ENCODE measurements at places on chromosomes 3 and 15.

- DNase-seq = no peak
Observed at GRCh38 chr3:54999811-55000210, 72.0 kb upstream of the LRTM1 start.

DNA sequence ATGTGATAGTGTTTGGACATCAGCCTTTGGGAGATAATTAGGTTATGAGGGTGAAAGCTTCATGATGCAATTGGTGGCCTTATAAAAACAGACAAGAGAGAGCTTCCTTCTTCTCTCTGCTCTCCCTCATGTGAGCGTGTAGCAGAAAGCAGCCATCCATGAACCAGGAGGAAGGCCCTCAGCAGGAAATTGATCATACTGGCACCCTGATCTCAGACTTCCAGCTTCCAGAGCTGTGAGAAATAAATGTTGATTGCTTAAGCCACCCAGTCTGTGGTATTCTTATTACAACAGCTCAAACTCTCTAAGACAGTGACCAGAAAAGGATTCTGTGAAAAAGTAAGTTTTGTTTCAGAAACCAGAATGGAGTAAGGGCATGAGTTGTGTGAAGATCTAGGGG is 13.3 kb downstream of the STAC start:
- no peak for DNase-seq

GRCh38 chr3:125110016-125110875 is 54.4 kb upstream of the HEG1 start:
- no peak for DNase-seq

DNA sequence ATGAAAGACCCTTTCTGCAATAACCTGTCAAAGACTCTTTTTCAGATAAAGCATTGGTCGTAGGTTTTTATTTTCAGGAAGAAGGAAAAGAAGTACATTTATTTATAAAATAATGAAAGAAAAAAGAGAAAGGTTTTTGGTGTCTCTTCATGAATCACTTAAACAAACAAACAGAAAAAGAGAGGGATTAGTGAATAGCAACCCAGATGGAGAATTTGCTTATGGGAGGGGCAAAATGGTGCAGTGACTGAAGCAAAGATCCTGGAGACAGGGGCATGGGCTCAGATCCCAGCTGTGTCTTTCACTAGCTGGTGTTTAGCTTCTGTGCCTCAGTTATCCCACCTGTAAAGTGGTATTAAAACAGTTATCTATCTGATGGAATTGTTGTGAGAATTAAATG is 78.6 kb upstream of the PFN2 start:
- no peak for DNase-seq

DNA sequence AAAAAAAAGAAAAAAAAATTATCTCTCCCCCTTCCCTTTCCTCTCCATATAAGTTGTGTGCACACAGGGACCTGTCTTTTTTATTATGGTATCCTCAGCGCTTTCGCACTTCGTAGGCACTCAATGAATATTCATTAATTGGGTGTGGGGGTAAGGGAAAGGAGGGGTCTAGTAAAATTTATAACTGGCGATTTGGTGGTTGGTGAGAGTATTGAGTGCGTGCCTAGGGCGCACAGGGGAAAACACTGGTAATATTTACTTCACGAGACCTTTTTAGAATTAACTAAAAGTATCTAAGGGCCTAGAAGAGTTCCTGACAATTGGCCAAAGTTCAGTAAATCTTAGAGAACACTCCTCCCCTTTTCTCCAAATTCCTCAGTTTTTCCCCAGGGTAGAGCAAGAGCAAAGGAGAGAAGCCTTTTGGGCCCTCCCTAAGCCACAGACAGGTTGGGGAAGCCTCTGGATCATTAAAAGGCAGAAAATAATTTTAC is 25.7 kb downstream of the TYRO3 start:
- DNase-seq = no peak

GRCh38 chr3:150324788-150325187 is 83.3 kb upstream of the TSC22D2 start:
- no peak for DNase-seq

GRCh38 chr15:74541494-74542165 is 610 bp downstream of the ARID3B start:
- DNase-seq = peak; percentile 42

DNA sequence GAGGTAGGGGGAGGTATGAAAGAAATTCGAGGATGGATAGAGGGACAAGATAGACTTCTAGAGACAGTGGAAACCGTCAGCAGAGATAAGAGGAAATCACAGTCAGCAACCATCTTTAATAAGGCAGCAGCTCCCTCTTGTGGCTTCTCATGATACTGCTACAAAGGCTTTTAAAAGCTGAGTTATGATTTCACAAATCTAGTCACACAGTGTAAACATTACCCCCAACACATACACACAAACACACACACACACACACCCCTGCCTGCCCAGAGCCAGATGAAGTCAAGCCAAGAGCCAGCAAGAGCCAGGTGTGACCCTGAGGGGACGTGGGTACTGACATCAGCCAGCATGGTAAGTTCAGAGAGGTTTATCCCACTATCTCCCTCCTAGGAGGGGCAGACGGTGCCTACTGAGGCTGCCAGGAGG is 18.9 kb upstream of the TGM5 start:
- peak; percentile 22 for DNase-seq

- DNase-seq = no peak
Observed at GRCh38 chr3:4476496-4476895, 9.4 kb upstream of the SUMF1 start.

GRCh38 chr15:92306663-92307062 is 87.0 kb upstream of the ST8SIA2 start:
- no peak for DNase-seq

DNA sequence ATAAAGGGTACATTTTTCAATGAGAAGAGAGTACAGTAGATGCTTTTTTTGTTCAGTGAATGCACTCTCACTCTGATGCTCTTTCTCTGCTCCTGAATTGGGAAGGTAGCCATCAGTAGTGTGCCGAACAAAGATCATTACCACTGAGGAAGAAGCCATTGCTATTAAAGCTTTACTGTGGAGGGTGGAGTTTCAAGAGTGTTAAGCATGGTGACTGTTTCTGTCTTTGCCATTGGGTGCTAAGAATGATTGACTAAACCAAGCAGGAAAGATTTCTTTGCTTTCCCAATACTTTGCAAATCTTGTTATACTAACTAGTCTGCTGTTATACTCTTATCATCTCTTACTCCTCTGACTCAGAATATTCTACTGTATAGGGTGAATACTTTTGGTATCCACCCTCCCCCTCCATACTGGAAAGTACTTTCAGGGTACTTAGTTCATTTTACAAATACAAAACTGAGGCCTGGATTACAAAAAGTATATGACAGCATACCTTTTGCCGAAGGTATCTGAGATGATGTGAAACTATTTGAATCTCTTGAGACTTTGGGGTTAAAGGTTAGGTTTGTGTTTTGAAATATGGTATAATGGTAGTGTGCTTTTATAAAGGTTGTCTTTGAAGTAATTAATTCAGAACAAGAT is 1.7 kb downstream of the RAB11A start:
- DNase-seq = no peak

- DNase-seq = no peak
Observed at GRCh38 chr3:185460309-185460708, 38.5 kb downstream of the TMEM41A start.

- peak; percentile 5 for DNase-seq
Observed at GRCh38 chr15:66566963-66567531, 1.2 kb upstream of the LCTL start.

DNA sequence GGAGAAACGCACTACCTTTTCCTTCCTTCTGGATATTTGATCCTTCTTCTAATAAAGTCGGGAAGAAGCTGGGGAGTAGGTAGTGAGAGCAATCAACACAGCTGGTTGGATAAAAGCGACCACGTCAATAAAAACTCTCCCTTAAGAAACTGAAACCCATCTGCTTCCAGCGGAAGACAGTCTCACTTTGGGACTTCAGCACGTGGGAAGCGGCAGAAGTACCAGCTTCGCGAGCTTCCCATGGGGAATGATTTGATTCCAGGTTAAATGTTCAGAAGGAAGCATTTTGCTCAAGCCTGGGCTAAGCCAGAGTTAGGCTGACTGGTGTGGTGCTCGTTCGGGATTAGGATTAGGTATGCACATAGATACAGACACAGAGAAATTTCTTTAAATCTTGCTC is 262.3 kb upstream of the LYSMD4 start:
- no peak for DNase-seq

DNA sequence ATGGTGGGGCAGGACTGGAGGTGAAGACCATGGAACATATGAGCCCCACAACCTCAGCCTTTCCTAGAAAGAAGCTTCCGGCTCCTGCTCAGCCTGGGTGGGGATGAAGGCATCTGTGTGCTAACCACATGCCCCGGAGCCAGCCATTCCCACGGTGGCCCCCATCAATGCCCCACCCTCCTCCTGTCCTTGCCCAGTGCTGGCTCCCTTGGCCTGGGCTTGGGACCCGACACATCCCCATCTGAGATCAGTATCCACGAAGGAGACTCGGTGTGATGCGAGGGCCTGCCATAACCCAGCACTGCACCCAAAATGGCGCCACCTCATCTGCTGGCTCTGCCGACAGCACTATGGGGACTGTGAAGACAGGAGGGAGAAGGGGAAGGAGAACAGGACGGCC is 16.5 kb upstream of the PLXND1 start:
- DNase-seq = no peak

DNA sequence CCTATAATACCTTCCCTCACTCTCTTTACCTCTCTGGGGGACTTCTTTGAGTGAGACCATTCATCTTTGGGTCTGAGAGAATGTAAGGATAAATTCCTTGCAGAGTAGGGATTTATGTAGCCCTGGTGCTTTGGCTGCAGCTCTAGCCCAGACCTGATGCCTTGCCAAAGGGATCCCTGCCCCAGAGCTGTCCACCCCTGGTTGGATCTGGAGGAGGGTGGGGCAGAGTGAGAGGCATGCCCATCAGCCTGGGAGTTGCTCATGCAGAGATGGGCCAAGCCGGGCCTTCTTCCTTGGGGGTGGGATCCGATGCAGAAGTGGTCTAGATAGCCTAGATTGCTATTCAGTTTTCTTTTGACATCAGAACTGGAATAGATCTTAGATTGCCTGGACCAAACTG is 31.5 kb downstream of the RTP1 start:
- DNase-seq = no peak

- peak; percentile 67 for DNase-seq
Observed at GRCh38 chr15:64883997-64884511, 27.6 kb upstream of the ANKDD1A start.

GRCh38 chr3:189222927-189223636 is 51.3 kb downstream of the TPRG1 start:
- no peak for DNase-seq

DNA sequence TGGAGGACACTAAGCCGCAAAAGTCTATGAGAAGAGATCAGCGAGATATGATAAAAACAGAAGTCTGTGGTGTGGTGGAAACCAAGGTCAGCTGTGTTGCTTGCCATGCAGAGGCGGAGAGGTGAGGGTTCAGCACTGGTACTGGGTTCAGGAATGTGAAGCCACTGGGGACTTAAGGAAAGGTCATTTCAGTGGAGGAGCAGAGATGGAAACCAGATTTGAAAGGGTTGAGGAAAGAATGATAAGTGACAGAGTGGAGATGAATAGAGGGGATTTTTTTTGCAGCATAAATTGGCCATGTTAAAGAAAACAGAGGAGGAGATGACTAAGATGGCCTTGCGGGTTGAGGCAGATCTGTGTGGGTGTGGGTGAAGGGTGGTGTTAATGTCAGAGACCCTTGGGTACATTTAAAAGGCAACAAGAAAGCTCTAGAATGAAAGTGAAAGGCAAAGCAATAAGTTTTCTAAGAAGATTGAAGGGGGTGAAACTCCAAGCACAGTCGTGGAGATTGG is 265.5 kb downstream of the ADAMTSL3 start:
- DNase-seq = no peak

DNA sequence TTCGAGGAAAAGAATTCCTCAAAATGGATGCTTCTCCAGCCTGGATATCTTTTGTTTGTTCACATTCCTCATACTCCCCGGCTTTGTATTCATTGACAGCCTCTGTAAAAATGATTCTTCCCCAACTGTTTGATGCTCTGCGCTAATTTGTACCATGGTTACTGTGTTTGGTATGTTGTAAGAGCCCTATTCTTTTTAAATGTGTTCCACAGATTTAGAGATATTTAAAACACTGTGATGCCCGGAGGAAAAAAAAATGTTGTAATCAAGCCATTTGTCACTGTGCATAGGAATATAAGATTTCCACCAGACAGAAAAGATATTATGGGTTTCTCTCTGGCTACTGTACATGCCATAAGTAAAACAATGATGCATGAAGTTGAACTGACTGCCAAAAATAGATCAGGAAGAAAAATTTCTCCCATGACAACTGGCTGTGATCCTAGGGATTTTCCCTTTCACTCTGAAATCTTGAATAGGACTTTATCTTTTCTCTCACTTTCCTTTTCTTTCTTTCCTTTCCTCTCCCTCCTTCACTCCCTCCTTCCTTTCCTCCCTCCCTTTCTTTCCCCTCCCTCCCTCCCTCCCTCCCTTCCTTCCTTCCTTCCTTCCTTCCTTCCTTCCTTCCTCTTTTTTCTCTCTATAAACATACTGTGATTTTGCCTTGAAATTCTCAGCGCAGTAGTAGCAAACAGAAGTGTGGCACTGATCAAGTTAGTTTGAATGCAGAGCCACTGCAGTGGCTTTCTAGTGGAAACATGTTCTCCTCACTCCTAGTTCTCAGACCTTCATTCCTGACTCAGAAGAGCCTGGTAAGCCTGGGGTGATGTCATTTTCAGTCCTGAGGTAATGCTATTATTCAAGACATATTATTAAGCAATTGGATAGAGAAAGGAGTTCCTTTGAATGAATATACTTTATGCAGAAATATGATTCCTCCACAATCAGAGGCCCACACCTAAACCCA is 254.9 kb upstream of the TBL1XR1 start:
- no peak for DNase-seq

DNA sequence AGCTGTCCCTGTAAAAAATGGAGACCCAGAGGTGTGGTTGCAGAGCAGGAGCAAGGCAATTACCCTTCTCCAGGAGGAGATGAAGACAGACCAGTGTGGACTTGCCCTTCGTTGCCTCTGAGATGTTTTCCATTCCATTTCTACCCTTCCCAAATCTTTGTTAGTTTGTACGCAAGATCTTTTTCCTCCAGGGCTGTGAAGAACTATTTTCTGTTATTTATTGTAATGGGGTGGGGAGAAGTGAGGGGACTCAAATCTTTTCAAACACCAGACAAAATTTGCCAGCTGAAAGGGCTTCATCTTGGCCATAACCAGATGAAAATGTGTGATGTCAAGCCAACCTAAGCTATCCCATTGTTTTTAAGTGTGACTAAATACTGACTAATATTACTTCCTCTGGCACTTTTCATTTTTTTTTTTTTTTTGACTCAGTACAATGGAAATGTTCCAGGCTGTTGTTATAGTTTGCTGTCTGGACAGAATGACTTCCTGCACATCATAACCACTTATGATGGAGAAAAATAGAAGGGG is 271.3 kb upstream of the TPRG1 start:
- DNase-seq = no peak

DNA sequence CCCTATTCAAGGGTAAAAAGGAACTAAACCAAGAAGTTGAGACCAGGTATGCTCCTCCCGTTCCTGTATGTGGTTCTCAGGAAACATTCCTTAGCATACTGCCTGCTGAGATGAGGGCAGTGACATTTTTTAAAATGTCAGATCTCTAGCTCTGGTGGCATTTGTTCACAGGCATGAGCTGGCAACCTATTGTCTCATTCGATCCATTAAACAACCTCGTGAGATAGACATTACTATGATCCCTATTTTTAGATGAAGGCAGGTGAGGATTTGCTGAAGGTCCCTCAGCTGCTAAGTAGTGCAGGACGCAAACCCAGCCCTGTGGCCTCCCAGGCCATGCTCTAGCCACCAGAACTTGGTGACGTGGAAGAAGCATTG is 74.9 kb downstream of the SIDT1 start:
- no peak for DNase-seq

- DNase-seq = no peak
Observed at GRCh38 chr3:1717524-1717923, 381.1 kb upstream of the CNTN4 start.

Measured in activated CD8-positive, alpha-beta memory T cell treated with anti-CD3 and anti-CD28 coated beads for 4 hours (primary cell).